ENCODE measurements at places on chromosomes 2 and 18.

- no peak for DNase-seq
These were observed 23.2 kb downstream of the ACOXL start for GRCh38 chr2:110755491-110756078.

- DNase-seq: peak; percentile 14
These were observed 114.2 kb downstream of the FHOD3 start for GRCh38 chr18:36411745-36412168.

GRCh38 chr2:46298522-46299353, 1.5 kb downstream of the EPAS1 start:
- no peak for DNase-seq

DNA sequence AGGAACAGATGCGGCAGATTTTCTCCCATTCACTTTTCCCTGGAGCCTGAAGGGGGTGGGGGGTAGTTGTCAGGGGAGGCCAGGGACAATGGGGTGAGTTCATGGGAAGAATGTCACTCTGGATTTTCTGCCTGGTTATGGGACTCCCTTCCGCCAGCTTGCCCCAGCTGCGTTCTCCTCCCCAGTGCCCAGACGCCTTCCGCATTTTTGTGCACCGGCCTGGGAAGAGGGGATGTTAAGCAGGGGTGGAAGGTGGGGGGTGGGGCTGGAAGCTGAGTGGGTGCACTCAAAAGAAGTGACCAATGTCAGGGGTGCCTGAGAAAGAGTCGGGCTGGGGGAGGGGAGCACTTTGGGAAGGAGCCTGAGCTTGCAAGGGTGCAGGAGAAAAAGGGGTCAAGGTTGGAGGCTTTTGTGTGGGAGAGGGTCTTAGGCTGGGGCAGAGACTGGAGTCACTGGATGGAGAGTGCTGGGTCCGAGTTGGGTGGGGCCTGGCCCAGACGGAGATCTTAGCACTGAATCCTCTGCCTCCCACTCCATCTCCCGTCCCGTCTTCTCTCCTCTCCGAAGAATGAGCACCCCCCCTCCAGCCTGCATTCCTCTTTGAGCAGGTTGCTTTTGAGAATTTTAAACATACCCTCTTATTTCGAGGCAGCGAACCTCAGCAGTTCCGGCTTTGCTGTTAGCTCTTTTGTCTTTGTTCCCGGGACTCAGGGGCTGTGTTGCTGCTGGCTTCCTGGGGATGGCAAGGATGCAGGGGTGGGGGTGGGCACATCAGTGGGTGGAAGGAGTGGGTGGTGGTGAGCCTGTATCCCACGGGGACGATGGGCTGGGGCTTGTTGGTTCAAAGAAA, 2.7 kb downstream of the IGFBP2 start:
- DNase-seq: no peak

GRCh38 chr2:234403074-234403473, 93.8 kb downstream of the ARL4C start:
- DNase-seq: no peak

DNA sequence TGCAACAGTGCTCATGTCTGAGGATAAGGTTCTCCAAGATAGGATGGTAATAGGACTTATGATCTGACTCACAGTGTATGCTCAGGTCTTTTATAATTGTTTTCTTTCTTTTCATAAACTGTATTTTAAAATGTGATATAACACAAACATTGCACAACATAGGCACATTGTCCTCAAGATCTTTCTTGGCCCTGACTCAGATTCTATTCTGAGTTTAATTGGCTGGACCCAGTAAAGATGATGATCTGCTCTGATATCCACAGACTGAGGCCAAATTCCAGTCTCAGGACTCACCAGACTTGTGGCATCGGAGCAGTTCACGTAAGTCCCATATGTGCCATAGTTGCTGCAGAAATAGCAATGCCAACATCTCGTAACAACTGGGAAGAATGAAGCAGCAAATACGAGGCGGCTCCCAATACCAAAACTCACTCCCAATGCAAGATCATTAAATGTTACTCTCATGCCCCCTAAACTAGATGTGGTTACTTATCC, 448.9 kb upstream of the SLC14A2 start:
- no peak for DNase-seq

DNA sequence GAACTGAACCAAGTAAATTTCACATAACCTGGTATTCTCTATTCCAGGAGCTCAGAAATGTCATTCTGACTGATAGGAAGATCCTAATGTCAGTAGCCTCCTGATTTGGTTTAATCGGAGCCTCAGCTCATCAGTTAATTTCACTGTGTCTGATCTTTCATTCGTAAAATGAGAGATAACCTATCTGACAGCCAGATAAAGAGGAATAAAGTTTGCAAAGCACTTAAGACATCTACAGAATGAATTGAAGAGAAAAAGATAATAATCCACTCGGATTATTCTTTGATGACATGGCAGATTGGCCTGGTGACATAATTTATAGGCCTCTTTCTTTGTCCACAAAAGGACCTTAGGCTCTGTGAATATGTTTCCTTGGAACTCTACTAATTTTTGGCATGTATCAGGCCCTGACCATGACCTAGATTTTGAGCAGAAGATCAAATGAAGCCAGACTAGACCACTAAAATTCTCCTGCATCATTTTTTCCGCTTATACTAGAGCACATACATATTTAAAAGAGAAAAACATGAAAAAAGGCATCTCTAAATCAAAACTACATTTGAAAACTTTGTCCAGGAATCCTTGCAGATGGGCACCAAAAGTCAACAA, 312.4 kb downstream of the MTX2 start:
- DNase-seq: no peak

DNA sequence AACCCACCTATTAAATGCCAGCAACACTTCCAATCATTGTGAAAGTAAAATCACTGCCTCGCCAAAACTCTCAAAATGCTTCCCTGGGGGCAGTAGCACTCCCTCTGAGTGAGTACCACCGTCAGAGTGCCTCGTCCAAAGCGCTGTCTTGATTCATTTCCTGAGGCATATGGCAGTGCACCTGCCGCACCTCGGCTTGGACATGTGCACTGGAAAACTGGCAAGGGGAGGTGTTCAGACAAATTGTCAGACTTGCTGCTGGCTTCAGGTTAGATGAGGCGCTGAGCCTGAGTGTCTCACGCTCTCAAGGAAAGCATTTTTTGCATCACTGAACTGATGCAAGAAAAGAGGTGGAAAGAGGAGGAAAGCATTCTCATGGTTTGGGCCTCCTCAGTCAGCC, 132.8 kb downstream of the ATL2 start:
- no peak for DNase-seq

DNA sequence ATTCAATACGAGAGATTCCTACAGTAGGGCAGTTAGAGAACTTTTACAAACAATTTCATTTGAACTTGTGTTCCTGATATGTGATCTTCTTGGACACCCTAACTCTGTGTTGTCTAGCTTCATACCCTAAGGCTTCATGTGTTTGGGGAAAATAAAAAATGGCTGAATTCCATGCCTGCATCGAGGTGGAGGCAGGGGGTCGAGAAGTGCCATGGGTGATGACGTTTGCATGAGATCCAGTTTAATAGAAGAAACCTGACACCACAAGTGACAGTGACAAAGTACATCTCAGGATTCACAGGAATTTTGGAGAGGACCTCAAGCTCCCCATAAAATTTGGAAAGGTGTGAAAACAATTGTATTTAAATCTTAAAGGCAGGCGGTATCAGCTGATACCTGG, 169.2 kb upstream of the NABP1 start:
- no peak for DNase-seq

GRCh38 chr18:9872823-9873222, 12.9 kb upstream of the TXNDC2 start:
- DNase-seq: no peak

GRCh38 chr2:200862532-200863000, 1.9 kb downstream of the CLK1 start:
- peak; percentile 12 for DNase-seq

DNA sequence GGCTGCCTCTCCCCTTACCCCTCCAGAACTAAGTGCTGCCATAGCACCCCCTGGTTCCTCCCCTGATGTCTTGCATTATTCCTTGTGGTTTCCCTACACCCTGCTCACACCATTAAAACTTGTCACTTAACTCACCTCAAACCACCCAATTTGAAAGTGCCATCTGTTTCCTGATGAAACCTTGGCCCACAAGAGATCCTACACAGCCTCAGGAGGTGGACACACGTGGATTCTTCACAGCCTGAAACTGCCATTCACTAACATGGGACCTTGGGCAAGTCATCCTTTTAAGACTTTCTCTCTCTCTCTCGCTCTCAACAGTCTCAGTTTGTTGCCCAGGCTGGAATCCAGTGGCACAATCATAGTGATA, 27.5 kb upstream of the FAM124B start:
- no peak for DNase-seq

DNA sequence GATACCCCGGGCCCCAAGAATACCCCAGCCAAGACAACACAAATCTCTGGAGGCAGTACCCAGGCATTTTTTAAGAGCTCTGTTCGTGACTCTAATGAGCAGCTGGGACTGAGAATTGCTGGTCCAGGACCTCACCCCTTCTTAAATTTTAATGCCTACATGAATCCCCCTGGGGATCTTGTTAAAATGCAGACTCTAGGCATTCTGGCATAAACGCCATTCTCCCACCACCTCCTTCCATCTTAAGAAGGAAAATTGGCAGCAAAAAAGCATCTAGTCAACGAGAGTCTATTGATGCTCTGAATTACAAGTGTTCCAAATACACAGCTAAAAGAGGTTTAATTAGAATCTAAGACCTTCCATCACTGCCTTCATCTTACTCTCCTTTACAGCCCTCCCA, 5.0 kb downstream of the CHST10 start:
- DNase-seq: no peak

DNA sequence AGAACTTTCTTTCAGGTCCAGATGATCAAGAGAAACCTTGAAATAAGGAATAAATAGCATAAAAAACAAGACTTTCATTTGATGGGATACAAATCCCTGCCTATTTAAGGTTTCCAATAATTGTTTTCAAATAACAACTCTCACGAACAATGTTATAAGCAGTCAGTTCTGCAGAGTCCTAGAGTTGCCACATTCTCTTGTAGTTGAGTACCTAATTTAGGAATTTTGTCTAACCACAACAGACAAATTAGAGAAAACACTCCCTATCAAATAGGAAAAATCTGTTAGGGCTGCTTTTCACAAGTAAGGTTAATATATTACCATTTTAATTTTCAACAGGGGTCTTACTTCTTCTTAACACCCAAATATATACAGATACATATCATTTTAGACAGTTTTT, 130.1 kb upstream of the CDH20 start:
- DNase-seq: no peak

- no peak for DNase-seq
These were observed 349.8 kb downstream of the LPIN1 start for GRCh38 chr2:12096051-12096787.

DNA sequence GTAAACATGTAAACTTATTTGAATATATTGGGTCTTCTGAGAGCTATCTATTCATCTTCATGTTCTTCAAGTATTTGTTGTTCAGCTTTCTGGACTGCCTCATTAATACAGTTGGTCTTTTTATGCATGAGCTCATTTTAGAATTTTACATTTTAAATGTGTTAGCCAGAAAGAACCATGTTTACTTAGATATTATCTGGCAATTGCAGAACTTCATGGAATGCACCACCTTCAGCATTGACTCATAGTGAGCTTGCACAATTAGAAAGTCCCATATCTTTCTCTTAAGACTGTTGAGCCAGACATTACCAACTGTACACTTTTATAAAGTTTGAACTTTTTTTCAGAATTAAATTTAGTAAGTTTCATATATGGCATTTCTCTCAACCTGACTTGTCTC, 536.7 kb downstream of the RIT2 start:
- DNase-seq: no peak

- no peak for DNase-seq
These were observed 51.1 kb downstream of the CTIF start for GRCh38 chr18:48589797-48590519.

Measured in NCI-H1694 (cell line).